ENCODE measurements at places on chromosomes 2 and 18.

DNA sequence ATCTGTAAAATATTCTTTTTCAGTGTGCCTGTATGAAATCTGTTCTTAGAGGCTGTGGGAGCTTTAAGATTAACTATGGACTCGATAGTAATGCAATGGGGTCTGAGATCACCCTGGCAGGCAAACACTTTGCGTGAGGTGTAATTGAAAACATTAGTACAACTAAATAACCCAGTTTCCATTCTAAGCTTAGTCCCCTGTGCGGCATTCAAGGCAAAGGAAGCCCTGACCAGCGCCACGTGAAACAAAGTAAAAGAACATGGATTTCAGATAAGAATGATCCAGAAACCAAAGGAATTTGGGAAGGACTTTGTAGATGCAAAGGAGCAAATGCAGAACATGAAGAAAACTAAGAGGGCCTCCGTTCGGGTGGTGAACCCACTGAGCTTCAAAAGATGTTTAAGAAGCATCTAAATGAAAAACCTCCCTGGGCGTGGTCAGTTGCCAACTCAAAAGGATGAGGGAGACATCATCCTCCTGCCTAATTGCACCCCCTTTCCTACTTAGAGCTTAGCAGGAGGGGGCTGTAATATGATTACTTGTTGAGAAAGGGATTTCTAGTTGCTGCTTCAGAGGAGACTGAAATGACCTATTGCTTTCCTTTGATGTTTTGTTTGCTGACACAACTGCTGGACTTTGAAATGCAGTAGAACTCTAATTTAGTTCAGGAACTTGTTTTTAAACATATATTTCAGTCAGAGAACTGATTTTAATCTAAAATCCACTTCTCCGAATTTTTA lies 7.9 kb upstream of the CETN1 start:
- DNase-seq = no peak

- no peak for DNase-seq
These were observed 4.7 kb downstream of the DGKD start for GRCh38 chr2:233358947-233359346.

DNA sequence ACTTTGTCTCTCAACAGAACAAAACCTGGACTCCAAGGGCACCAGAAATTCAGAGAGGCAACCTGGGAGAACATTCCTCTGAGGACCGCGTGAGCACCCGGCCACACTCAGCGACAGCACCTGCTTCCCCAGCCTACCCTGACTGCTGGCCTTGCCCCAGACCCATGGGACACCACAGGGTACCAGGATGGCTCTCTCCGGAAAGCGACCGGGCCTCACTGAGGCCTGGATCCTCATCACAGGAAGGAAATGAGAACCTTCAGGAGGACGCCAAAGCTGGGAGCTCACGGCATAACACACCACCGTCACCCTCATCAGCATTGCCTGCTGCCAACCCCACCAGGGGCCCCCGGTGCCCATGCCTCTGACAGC lies 38.9 kb downstream of the HS6ST1 start:
- DNase-seq = no peak

GRCh38 chr18:78069784-78070664 lies 820.4 kb downstream of the GALR1 start:
- no peak for DNase-seq

DNA sequence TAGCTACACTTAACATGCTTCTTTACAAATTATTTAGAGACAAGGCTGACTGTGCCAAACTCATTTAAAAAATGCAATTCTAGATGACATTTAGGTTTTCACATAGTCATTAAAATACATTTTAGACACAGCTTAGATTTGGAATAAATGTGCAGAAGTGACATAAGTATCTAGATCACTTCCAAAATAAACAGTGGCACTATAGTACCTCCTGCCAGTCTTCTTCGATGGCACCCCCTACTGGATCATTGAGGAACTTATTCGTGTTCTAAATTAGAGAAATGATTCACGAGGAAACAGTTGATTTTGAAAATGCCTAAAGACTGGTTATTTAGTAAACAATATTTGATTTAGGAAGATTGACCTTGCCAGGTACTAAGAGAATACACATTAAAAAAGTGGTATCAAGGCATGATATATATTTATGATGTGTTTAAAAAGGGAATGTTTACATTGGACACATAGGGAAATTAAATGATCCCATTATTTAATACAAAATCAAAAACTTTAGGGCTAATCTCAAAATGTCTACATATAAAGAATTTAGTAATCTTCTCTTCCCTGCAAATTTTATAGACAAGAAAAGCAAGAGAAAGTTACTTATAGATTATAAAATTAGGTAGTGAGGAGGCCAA lies 323.9 kb downstream of the XIRP2 start:
- DNase-seq = peak; percentile 1
